Thymus (tissue), 14 donors: ENCODE measurements at places on chromosomes 7 and 10. TPM values are rescaled to one million over a fixed set of nuclear protein-coding genes. Genes with fewer than 3 reads are reported as not detected.

NANOS1 gene
- 0.52 TPM for total RNA-seq

ABCA13 gene
- 0.76 TPM for total RNA-seq

CALD1 gene
- 17.8 TPM for total RNA-seq

ACHE gene
- 6.9 TPM for total RNA-seq

ASB10 gene
- total RNA-seq = not detected

IQUB gene
- 0.14 TPM for total RNA-seq

- DNase-seq = no peak
- no peaks in the 10 kb centered on the region for H3K36me3 ChIP-seq
- no peak overlapping the region for H3K4me3 ChIP-seq
- peaks cover 17% of the 10 kb centered on the region for H3K4me1 ChIP-seq
These were observed 63.8 kb downstream of the ZNF438 start for GRCh38 chr10:30967650-30968410.

DNA sequence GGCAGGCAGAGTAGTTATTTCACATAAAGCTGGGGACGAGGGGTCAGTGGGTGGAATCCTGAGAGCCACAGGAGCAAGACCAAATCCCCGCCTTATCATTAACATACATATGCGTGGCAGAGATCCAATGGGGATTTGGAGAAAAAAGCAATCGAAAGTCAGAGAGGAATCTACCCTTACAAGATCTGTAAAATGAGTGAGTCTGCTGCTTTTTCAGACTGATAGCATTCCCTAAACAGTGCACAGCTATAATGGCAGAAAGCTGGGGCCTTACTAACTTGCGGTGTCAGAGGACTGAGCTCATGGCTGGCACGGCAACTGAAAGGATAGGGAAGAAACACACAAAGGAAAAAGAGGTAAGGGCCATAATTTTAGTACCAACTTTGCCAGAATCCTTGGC, 25.0 kb downstream of the GPR22 start:
- no peak for DNase-seq
- no peak overlapping the region for H3K27ac ChIP-seq
- H3K4me3 ChIP-seq = no peak overlapping the region
- H3K4me1 ChIP-seq = no peaks in the 10 kb centered on the region
- H3K36me3 ChIP-seq = no peaks in the 10 kb centered on the region

- no peak overlapping the region for H3K4me3 ChIP-seq
- DNase-seq = no peak
- no peaks in the 10 kb centered on the region for H3K4me1 ChIP-seq
- no peaks in the 10 kb centered on the region for H3K36me3 ChIP-seq
- no peak overlapping the region for H3K27ac ChIP-seq
- H3K27me3 ChIP-seq = no peaks in the 10 kb centered on the region
These were observed 427.6 kb downstream of the PHTF2 start for GRCh38 chr7:78226059-78226719.

- peak overlapping the region; percentile 95 for H3K4me3 ChIP-seq
- H3K4me1 ChIP-seq = peaks cover 11% of the 10 kb centered on the region
- H3K27ac ChIP-seq = peak overlapping the region; percentile 85
- peaks cover 30% of the 10 kb centered on the region for H3K36me3 ChIP-seq
- no peaks in the 10 kb centered on the region for H3K27me3 ChIP-seq
These were observed 738 bp downstream of the POM121 start for GRCh38 chr7:72925546-72926120.

GRCh38 chr7:119037941-119038340, 813.4 kb downstream of the ANKRD7 start:
- H3K36me3 ChIP-seq = no peaks in the 10 kb centered on the region
- no peaks in the 10 kb centered on the region for H3K4me1 ChIP-seq
- DNase-seq = no peak
- no peaks in the 10 kb centered on the region for H3K27me3 ChIP-seq
- no peak overlapping the region for H3K4me3 ChIP-seq

GRCh38 chr7:141288626-141289025, 214.8 kb downstream of the TMEM178B start:
- H3K36me3 ChIP-seq = no peaks in the 10 kb centered on the region
- no peak overlapping the region for H3K27ac ChIP-seq
- DNase-seq = no peak
- H3K4me1 ChIP-seq = no peaks in the 10 kb centered on the region

DNA sequence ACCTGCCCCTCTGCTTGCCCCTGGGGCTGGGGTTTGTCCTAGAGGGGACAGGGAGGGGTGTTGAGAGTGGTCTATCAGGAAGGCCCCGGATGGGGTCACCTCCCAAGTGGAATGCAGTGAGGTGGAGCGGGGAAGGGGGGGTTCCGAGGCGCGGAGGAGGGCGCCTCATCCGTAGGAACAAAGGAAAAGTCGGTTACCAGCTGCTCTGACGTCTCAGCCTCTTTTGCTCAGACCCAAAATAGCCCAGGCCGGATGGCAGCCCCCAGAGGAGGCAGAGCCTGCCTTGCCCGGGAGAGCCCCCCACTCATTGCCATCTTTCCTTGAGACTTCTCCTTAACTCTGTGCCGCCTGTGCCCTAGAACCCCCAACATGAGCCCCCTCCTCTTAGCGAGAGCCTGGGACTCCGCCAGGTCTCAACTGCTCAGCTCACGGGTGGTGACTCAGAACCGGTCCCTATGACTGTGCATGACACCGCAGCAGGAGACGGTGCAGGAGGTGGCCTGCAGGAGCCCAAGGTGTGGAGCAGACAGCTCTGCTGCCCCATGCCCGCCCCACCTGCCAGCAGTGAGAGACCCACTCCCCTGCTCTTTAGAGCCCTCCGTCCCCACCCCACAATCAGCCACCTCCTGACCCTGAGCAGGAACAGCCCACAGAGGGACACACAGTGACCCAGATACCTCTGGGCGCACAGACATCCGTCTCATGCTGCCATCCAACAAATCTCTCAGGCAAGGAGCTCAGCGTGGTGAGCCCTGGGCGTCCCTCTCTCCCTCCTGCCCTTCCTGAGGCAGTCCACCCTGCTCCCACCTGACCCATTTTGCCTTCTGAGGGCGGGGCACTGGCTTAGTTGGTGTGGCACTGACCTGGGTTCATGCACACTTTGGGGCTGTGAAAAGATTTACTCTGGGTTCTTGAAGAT, 13.1 kb downstream of the STX1A start:
- no peaks in the 10 kb centered on the region for H3K36me3 ChIP-seq
- no peak overlapping the region for H3K27ac ChIP-seq
- no peaks in the 10 kb centered on the region for H3K27me3 ChIP-seq
- no peak for DNase-seq
- peaks cover 16% of the 10 kb centered on the region for H3K4me1 ChIP-seq

GRCh38 chr7:95553939-95554338, 42.4 kb downstream of the PDK4 start:
- no peak for DNase-seq
- H3K4me3 ChIP-seq = no peak overlapping the region
- H3K4me1 ChIP-seq = no peaks in the 10 kb centered on the region
- no peaks in the 10 kb centered on the region for H3K27me3 ChIP-seq
- H3K36me3 ChIP-seq = no peaks in the 10 kb centered on the region
- H3K27ac ChIP-seq = no peak overlapping the region

DNA sequence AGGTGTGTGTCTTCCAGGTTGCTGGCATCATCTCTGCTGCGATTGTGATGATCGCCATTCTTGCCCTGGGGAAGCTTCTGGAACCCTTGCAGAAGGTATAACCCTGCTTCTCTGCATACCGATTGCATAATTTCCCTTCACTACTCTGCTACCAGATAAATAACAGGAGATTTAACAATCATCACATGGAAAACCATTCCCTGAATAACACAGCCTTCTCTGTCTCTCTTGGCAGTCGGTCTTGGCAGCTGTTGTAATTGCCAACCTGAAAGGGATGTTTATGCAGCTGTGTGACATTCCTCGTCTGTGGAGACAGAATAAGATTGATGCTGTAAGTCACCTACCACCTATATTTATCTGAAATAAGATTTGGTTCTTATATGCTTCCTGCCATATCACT, 33.8 kb downstream of the SLC26A4 start:
- H3K4me3 ChIP-seq = no peak overlapping the region
- no peaks in the 10 kb centered on the region for H3K36me3 ChIP-seq
- no peak for DNase-seq
- H3K4me1 ChIP-seq = no peaks in the 10 kb centered on the region
- no peaks in the 10 kb centered on the region for H3K27me3 ChIP-seq
- no peak overlapping the region for H3K27ac ChIP-seq

GRCh38 chr10:99854860-99855259, 72.4 kb downstream of the ABCC2 start:
- H3K4me1 ChIP-seq = no peaks in the 10 kb centered on the region
- no peak overlapping the region for H3K27ac ChIP-seq
- DNase-seq = no peak
- no peak overlapping the region for H3K4me3 ChIP-seq

- H3K4me3 ChIP-seq = no peak overlapping the region
- H3K27ac ChIP-seq = no peak overlapping the region
- no peaks in the 10 kb centered on the region for H3K4me1 ChIP-seq
- no peak for DNase-seq
- no peaks in the 10 kb centered on the region for H3K36me3 ChIP-seq
These were observed 141.8 kb upstream of the CDC14C start for GRCh38 chr7:48782511-48782910.

- H3K36me3 ChIP-seq = no peaks in the 10 kb centered on the region
- no peak overlapping the region for H3K27ac ChIP-seq
- peaks cover 10% of the 10 kb centered on the region for H3K27me3 ChIP-seq
- no peak overlapping the region for H3K4me3 ChIP-seq
- no peaks in the 10 kb centered on the region for H3K4me1 ChIP-seq
- DNase-seq = no peak
These were observed 33.4 kb downstream of the ELFN1 start for GRCh38 chr7:1703441-1703840.

- H3K36me3 ChIP-seq = no peaks in the 10 kb centered on the region
- H3K27ac ChIP-seq = no peak overlapping the region
- no peak overlapping the region for H3K4me3 ChIP-seq
- no peak for DNase-seq
- H3K27me3 ChIP-seq = peaks cover 24% of the 10 kb centered on the region
These were observed 24.8 kb downstream of the AGAP3 start for GRCh38 chr7:151110941-151111645.

DNA sequence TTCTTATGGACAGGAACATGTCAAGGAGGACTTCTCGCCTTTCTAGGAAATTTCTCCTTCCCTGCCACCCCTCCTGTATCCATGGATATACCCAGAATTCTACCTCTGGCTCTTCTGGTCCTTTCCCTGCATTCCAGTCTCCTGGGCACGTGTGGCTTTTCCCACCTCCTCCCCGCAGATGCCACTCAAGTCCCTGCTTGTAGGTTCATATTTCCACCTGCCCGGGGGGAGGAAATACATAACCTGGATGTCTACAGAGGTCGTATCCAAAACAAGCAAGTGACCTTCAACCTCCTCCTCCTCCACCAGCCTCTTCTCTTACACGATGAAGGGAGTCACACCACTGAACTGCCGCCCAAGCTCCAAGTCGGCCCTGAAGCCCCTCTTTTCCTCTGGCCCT, 20.7 kb downstream of the FGFR2 start:
- no peaks in the 10 kb centered on the region for H3K4me1 ChIP-seq

DNA sequence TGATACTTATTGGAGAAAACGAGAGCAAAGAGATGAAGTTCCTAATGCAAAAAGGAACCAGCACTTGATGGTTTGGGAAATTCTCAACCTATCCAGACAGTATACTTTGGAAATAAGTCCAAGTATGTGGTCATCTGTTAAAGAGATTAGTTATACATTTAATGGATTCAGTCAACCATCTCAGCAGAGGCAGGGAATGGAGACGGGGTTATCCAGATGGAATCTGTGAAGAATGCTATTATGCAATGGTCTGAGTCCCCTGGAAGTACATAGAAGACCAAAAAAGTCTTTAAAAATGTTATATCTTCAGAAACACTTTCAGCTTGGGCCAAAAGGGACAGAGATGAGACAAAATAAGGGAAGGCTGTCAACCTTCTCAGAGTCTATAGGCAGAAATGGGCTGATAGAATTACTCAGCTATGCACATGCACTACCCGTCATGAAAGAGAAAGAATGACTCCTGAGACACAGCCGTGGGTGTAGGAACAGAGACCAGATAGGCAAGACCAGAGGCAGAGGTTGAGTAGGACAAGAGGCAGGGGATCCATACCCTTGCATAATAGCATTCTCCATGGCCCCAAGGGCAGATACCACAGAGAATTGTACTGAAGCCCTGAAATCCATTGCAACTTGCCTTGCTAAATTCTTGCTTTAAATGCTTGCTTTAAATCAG, 738.8 kb upstream of the POT1 start:
- no peaks in the 10 kb centered on the region for H3K36me3 ChIP-seq
- H3K27me3 ChIP-seq = no peaks in the 10 kb centered on the region
- no peak for DNase-seq
- no peak overlapping the region for H3K27ac ChIP-seq
- H3K4me1 ChIP-seq = no peaks in the 10 kb centered on the region

GRCh38 chr7:64892666-64893309, 10.3 kb upstream of the ZNF273 start:
- H3K27me3 ChIP-seq = peaks cover 42% of the 10 kb centered on the region
- no peak overlapping the region for H3K27ac ChIP-seq

DNA sequence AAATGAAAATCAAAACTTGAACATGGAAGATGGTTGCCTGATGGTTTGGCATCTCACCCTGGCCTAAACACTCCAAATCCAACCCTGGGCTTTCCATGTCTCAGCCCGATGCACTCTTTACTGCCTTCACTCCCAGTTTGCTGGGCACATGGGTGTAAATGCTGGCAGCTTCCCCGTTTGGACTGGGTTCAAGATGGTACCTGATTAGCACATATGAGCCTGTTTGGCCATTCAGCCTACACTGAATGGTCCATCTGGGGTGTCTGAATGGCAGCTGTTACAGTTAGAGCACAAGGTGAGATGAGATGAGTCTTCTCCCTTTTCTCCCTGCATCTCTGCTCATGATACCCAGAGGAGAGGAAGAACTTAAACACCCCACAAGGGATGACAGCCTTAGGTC, 37.1 kb downstream of the ATXN7L1 start:
- H3K27ac ChIP-seq = no peak overlapping the region
- no peaks in the 10 kb centered on the region for H3K27me3 ChIP-seq
- H3K4me3 ChIP-seq = no peak overlapping the region
- no peak for DNase-seq
- H3K4me1 ChIP-seq = no peaks in the 10 kb centered on the region

DNA sequence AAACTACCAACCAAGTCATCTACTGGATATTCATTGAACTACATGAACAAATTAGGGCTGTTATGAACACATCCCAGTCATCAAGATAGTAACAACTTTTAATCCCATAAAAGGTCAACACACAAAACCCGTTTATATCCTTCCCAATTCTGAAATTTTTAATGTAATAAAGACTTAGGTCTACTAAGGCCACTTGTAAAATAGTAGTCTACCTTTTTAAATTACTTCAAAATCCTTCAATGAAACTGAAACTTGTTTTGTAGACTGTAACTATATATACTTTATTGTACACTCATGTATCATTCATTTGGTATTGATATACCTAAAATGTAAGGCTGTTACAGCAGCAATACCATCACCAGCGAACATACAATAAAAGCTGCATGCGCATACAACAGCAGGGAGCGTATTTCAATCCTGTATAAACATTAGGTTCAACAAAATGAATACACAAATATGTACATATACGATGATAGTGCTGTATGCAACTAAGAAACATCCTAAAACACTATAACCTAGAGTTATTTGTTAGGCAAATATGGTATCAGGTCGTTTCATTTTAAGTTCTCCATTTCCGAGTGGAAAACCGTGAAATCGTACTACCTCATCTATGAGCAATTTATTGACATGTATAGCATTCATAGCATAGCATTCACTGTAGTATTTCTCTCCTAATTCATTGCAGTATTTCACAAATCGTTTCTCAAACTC, 973 bp downstream of the ATAD1 start:
- no peaks in the 10 kb centered on the region for H3K27me3 ChIP-seq
- peaks cover 5% of the 10 kb centered on the region for H3K4me1 ChIP-seq
- peaks cover 4% of the 10 kb centered on the region for H3K36me3 ChIP-seq
- no peak for DNase-seq
- peak overlapping the region; percentile 94 for H3K27ac ChIP-seq
- peak overlapping the region; percentile 84 for H3K4me3 ChIP-seq
